D721Med (cell line): ENCODE measurements at places on chromosomes 3 and 15.

DNA sequence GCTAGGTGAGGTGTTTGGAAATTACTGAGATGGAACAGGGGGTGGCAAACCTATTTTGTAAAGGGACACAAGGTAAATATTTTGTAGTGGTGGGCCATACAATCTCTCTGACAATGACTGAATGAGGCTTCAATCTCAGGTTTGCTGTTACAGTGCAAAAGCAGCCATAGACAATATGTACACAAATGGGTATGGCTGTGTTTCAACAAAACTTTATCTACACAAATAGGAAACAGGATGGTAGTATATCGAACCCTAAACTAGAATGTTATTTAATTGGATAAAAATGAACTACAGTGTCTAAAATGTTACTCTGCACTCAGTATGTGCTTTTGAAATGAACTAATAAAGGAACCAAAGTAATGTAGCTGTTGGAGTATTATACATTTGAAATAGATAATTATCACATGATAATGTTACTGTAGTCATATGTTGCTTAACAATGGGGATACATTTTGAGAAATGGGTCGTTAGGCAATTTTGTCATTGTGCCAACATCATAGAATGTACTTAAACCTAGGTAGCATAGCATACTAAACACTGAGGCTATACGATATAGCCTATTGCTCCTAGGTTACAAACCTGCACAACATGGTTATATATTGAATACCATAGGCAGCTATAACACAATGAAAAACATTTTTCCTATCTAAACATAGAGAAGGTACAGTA lies 495.2 kb upstream of the TBL1XR1 start:
- no peak for DNase-seq

DNA sequence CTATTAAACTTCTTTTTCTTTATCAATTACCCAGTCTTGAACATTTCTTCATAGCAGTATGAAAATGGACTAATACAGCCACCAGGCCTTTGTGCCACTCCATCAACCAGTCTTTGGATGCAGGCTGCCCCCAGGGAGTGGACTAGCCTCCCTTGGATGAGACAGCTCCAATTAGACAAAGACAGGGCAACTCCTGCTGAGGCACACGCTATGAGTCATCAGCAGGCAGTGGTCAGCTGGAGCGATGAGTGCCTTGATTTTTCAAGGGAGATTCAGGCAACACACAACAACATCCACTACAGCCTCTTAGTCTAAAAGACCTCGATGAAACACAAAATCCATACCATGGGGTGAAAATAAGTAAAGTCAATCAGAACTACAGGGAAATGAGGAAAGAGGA lies 160.1 kb downstream of the ARRDC4 start:
- no peak for DNase-seq

DNA sequence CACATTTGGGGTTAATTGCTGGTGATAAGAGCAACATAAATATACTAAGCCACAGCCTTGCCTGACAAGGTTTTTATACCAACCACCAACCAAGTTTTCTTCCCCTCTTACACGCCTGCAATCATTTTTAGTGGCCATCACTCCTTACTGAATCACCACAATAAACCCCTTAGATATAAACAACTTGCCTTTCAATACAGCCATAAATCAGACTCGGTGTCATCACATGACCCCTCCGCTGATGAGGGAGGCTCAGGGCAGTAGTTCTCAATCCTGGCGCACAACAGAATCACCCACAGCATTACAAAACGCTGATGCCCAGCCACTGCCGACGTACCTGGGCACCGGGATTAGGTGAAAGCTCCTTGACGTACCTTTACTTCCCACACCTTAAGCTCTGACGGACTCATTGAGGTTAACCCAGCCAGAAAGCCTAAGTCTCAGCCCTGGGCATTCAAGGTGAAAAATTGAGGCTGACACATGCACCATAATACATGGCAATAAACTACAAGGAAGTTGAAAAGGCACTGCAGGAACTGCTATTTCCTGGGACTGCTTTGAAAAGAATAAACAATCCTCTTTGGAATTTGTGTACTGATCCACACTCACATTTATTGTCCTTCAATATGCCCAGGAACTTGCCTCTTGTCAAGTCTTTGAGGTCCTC lies 17.1 kb downstream of the ADCY5 start:
- no peak for DNase-seq

DNA sequence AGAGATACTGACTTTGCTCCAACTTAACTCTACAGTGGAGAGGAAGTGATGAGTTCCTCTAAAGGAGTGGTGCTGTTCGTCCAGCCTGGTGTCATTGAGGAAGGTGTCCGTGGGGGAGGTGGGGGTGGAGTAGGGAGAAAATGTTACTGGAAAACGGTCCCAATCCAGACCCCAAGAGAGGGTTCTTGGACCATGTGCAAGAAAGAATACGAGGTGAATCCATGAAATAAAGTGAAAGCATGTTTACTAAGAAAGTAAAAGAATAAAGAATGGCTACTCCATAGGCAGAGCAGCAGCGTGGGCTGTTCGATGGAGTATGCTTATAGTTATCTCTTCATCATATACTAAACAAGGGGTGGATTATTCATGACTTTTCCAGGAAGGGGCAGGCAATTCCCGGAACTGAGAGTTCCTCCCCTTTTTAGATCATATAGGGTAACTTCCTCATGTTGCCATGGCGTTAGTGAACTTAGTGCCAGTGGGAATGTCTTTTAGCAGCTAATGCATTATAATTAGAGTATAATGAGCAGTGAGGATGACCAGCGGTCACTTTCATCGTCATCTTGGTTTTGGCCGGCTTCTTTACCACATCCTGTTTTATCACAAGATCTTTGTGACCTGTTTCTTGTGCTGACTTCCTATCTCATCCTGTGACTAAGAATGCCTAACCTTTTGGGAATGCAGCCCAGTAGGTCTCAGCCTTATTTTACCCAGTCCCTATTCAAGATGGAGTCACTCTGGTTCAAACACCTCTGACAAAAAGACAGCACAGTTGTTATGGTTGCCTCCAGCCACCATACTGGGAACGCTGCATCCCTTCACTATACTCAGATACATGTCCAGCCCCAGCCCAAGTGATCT lies 38.6 kb downstream of the CLEC3B start:
- no peak for DNase-seq

DNA sequence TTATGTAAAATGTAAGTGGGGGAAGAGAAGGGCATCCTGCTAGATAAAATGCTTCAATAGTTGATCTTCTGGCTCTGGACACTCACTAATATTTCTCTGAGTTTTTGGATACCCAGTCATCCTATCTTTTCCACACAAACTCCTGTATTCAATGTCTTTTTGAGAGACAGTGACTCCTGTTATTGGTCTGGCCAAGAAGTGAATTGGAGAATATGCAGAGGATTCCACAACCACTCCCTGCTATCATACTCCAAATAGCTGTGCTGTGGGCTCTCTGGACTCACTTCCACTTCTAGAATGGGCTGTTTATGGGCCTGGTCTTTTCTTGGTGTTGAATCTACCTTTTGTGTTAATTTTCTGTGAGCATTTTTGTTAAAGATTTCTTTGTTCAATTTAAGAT lies 376.8 kb downstream of the NLGN1 start:
- no peak for DNase-seq

GRCh38 chr3:66499881-66500575 lies 794 bp downstream of the LRIG1 start:
- DNase-seq: no peak

DNA sequence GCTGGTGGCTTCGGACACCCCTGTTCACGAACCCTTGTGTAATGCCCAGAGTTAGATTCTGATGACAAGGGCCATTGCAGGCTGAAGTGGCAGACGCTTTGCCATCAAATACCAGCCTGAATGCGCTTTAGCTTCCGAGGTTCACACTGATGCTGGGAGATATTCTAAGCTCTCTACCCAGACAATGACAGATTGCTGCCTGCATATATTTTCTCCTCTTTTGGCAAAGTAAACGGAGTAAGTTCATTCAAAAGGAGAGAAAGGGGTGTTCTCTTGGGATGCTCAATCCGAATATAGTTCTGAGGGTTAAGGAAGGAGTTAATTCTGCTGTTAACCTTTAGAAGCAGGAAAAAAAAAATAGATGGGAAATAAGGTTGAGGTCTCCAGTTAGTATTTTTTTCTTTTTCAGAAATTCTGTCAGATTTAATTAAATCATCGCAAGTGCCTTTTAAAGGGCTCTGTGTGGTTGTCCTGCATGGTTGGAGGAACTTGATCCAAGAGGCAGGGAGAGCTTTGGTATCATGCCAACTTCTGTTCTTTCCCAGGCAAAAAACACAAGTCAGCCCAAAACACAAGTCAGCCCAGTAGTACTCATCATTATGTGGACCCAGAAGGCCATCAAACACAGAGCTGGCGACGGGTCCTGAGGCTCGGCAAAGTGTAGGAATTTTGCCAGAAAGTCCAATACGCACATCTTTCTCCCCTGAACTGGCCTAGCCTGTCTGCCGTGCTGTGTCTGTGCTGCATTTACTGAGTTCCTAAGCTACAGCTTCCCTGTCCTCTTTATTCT lies 70.9 kb upstream of the ST8SIA2 start:
- no peak for DNase-seq

- DNase-seq: no peak
These were observed 22.9 kb downstream of the FOXP1 start for GRCh38 chr3:71560665-71561064.

DNA sequence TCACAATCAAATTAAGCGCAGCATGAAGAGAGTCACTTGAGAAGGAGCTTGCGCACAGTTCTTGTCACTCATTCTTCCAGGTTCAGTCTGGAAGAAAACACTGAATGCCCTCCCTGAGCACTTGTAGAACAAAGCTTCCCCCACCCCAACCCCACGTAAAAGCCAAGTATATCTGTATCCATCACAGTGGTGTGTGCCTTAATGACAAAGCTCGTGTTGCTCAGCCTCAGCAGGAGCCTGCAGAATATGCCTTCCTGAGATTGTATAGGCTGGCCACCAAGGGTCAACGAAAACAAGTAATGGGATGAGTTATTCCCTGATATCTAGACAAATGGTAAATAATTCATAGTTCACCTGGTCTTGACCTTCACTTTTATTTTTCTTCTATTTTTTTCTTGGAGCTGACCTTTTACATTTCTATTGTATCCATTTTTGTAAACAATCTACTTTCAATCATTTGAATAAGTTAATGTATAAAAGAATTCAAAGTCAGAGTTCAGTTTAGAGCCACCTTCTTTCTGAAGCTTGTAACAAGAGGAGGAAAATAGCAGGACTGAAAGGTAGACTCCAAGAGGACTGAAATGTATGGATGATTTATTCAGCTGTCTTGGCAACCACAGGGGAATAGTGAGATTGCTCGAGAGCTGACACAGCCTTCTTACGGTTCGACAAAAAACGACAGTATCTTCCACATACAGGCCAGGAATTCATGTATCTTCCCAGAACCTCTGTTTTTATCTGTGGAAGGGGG lies 405.5 kb upstream of the TPM1 start:
- no peak for DNase-seq

DNA sequence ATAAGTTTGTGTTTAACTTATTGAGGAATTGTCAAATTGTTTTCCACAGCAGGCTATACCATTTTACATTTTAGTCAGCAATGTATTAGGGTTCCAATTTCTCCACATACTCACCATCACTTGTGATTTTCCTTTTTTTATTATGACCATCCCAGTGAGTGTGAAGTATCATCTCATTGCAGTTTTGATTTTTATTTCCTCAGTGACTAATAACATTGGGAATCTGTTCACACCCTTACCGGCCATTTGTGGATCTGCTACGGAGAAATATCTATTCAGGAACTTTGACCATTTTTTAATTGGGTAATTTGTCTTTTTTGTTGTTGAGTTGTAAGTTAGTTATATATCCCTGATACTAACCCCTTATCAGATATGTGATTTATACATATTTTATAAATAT lies 54.8 kb upstream of the LMCD1 start:
- no peak for DNase-seq

DNA sequence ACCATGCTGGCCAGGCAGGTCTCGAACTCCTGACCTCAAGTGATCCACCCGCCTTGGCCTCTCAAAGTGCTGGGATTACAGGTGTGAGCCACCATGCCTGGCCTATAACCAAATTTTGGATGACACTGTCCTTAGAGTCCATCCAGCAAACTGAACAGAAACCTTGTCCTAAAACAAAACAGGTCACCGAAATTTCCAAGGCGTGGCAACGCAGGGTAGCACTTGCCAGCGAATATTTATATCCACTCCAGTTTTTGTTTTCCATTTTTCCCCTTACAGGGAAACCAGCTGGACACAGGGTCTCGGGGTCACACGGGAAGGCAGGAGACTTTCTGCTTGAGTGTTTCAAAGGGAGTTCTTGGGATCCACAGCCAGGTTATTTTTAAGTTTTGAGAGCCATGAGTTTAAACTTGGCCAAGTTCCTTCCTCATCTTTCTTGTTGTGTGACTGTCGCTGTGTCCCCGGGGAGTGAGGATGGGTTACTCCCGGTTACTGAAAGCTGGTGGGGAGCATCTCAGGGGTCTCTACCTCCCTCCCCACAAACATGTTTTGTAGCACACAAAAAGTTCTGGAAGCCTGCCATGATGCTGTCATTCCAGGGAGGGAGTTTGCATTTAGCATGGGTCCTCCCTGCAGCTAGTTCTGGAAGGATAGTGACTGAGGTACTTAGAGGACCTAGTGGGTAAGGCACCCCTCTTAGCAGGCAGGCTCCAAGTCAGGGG lies 12.6 kb downstream of the LIMD1 start:
- DNase-seq: no peak

- DNase-seq: no peak
These were observed 19.0 kb upstream of the C15orf61 start for GRCh38 chr15:67501836-67502461.

- DNase-seq: no peak
These were observed 1.2 kb downstream of the ZNF35 start for GRCh38 chr3:44649709-44650108.

GRCh38 chr15:70436428-70436827 lies 326.9 kb downstream of the UACA start:
- DNase-seq: no peak

- DNase-seq: peak; percentile 41
These were observed 224.1 kb upstream of the TPRG1 start for GRCh38 chr3:188947401-188948280.

DNA sequence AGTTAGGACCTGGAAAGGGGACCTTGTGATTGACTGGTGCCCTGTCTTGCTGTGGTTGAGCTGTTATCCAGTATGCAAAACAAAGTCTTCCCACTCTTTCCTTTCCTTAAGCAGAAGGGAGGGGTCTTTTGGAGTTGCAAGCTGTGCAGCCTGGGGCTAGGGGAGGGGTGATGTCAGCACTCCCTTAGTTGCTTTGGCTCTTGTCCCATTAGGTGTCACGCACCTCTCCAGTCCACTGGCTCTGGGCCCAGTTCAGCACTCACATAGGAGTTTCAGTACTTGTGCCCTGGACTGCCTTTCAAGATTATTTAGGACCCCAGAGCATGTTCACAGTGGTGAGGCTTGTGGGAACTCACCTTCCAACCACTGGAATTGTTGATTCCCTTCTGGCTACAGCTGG lies 238.5 kb downstream of the DOCK3 start:
- no peak for DNase-seq

GRCh38 chr3:23600167-23600871 lies 205.4 kb upstream of the UBE2E1 start:
- DNase-seq: no peak

- DNase-seq: no peak
These were observed 67.0 kb downstream of the DAPK2 start for GRCh38 chr15:63979262-63979793.

GRCh38 chr3:171283183-171283847 lies 176.9 kb downstream of the TNIK start:
- DNase-seq: no peak
